Right ventricle myocardium superior (tissue), 1 donor: ENCODE measurements at places on chromosomes 1 and 21.
A peak's percentile ranks its signal among the peaks of the same experiment; 100 is the strongest.

DNA sequence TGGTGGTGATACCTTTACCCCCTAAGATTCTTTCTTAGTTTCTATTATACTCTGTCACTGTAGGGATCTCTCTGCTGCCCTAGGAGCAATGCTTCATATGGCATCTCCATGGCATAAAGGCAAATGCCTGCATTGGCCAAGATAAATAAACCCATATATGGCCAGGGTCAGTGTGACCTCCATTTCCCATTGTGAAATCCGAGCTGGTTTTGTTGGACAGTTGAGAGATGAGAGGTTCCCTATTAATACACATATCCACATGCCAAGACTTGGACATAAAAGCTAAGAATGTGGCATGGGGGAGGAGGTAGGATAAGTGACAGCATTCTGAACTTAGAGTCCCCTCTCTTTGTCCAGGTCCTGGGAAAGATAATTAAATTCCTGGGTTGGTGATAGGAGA, 1.4 kb downstream of the TPM3 start:
- no peak for DNase-seq

- peak; percentile 46 for DNase-seq
Observed at GRCh38 chr1:37930246-37931101, 16.4 kb downstream of the INPP5B start.

- no peak for DNase-seq
Observed at GRCh38 chr1:51989582-51990477, 670 bp downstream of the RAB3B start.

DNA sequence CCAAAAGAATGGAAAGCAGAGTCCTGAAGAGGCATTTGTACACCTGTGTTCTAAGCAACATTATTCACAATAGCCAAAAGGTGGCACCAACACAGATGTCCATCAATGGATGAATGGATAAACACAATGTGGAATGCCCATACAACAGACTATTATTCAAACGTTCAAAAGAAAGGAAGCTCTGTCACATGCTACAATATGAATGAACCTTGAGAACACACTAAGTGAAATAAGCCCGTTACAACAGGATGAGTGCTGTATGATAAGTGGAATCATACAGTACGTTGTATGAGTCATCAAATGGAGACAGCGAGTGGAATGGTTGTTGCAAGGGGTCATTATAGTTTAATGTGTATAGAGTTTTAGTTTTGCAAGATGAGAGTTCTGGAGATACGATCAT, 80.1 kb downstream of the SH3BGR start:
- no peak for DNase-seq

- DNase-seq, result no peak
Observed at GRCh38 chr1:43653893-43654292, 3.9 kb downstream of the KDM4A start.

- DNase-seq, result no peak
Observed at GRCh38 chr1:8473121-8473875, 155.4 kb downstream of the SLC45A1 start.

DNA sequence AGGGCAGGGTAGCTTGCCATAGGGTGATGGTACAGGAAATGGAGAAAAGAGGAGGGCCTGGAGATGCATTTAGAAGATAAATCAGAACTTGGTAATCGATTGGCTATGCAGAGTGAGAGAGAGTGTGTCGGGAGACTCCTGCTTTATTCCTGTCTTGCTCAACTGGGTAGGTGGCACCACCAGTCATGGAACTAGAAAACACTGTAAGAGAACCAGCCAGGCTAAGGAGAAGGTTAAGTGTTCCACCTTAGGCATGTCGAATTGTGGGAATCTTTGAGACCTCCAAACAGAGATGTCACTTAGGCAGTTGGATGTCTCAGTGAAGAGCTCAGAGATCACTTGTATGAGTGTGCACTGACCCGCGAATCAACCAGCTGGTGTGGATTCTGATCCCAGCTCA, 28.7 kb upstream of the RD3 start:
- DNase-seq, result no peak

DNA sequence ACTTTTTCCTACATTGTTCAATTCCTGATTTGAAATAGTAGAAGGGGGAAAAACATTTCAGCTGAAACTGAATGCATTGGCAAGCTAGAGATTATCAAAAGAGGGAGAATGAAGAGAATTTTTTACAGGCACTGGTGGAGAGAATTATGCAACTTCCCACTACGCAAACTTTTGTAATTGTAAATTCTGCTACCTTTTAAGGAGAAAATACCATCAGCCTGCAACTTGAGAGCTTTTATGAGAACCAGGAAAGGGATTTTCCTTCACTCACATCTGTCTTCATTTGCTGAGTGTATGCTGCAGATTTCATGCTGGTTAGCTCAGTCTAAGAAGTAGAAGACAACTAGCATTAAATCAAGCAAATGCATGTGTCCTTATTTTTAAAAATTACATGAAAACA, 43.7 kb downstream of the ADAMTS1 start:
- DNase-seq, result no peak

- DNase-seq, result no peak
Observed at GRCh38 chr1:32250893-32251716, at the start of gene LCK. Gene LCK, plus strand, starts transcription at chr1:32251265. Its CDS starts 23,065 bp downstream, at chr1:32274330.

DNA sequence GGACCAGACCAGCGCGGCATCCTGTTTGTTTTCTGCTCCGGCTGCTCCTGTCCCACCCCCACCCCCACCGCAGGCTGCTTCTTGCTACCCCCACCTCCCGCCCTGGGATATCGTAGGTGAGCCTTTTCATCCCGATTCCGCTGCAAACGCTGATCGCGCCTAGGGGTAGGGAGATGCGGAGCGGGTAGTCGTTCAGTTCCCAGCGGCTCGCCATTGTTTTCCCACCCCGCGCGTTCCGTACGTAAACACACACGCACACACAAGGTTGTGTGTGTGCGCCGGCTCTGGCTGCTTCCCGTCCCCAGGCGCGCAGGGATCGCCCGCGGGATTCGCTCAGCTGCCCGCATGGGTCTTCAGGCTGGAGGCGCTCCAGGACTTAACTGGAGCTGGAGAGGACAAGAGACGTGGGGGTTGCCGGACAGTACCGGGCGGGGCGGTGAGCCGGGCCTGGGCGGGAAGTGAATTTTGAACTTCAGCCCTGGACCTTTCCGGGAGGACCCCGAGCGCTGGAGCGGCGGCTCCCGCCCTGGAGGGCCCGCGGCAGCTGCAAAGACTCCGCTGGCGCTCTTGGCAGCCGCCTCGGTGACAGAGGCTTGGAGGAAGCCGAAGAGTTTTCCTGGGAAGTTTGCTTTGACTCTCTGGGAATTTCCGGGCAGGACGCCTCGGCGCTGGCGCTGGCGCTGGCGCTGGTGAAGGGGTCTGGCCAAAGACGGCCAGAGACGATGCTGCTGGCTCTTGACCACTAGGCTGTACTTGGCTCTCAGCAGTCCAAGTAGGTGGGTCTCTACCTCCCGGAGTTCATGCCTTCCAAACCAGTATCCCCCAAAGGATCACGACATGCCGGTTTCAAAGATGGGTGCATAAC, 1.6 kb downstream of the SOX13 start:
- DNase-seq, result peak; percentile 89

- no peak for DNase-seq
Observed at GRCh38 chr21:33774551-33774950, 132.2 kb downstream of the ITSN1 start.

DNA sequence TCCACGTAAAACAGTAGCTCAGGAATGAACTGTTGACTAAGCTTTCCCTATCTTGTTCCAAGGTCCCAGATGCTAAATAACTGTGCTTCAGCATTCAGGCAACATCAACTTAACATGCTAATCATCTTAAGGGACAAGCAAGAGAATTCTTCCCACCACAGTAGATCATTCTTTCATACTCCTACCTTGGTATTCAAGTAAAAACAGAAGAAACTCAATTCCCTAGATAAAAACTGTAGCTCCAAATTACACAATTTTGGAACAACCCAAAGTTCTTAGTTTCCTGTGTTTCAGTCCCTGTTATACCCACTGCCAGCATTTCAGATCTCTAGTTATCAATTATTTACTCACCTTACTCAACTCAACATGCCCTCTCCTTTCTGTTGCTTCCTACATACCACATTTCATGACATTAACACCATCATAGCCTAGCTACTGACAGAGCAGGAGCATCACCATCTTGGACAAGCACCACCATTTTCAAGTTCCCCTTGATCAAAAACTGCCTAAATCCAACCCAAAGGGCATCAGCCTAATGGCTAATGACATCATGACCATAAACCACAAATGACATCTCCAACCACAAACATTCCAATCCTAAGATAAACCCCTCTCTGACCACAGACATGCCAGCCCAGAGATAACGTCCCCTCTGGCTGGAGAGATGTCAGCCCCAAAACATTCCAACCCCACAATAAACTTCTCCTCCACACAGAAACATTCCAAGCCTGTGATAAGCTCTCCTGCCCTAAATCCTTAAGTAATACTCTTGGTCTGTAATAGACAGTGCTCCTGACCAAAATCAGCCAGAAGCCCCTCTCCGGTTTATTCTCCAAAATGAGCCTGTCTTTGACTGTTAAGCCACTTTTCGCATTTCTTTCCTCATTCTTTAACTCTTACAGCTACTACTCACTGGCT, 191.2 kb downstream of the RERE start:
- DNase-seq, result no peak

- no peak for DNase-seq
Observed at GRCh38 chr1:54584575-54584974, 36.5 kb downstream of the ACOT11 start.

DNA sequence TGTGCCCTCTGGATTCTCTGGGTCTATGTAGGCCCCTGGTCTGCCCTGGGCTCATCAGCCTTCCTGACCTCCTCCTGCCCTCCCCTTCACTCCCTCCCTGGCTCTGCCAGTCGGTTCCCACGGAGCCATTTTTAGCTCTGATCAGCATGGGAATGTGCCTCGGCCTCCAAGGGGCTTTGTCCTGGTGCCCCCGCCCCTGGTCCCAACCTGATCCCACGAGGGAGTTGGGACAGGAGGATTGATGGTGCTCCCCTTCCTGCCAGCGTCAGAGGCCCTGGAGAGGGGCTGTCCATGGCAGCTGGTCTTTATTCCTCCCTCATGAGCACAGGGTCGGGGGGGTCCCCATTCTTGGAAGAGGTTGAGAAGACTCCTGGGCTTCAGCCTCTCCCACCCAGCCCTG, 24.9 kb downstream of the ETNK2 start:
- DNase-seq, result no peak

DNA sequence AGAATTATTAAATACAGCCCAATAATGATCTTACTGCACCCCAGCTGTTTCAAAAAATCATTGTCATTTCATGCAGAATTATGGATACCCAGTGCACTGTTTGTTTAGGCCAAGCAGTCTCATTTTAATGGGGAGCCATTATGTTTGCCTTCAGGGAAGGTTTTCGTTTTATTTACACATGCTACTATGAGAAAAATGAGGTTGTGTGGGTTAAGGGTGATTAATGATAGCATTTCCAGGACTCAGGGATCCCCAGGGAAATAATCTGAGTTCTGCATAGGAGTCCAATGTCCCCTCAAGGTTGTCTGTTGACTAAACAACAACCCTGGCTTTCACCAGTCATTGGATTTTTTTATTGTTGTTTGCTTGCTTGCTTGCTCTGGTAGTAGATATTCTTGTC, 71.0 kb upstream of the ZP4 start:
- no peak for DNase-seq

DNA sequence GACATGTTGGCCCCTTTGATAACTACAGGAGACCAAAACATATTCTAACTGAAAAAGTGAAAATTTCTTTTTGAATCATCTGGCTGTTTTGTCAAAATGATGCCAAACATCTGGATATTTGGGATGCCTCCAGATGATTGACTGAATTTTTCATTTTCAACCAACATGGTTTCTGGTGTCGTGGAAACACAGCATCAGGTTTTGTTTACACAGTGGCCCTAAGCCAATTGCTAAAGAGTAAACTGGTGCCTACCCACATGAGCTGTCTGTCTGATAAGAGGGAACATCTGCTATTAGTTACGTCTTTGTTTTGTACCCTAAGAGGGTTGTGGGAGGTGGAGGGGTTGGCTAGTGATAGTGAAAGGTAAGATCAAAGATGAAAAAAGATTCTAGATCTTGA, 204.8 kb downstream of the KCNK2 start:
- DNase-seq, result no peak

DNA sequence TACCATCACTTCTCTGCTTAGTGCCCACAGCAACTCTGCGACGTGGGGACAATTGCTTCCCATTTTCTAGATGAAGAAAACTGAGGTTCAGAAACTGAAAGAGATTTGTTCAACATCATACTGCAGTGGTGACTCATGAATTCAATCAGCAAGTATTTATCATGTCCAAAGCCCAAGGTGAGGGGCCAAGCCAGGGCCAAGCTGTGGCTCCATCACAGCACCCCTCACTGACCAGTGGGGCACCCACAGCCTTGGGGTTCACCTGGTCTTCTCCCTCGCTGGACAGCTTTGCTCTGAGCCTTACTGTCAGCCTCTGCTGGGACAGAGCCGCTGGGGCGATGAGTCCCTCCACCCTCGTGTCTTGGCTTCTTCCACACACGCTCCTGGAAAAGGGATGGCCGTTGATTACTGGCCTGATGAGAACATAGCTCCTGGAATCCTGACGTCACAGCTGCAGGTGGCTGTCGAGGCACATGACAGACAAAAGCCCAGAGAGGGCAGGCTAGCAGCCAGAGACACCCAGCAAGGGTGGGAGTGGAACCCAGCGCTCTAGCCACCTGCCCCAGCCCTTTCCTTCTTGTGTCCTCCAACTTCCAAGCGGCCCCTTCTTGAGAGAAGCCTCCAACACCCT, 6.2 kb downstream of the EDN2 start:
- DNase-seq, result no peak

- no peak for DNase-seq
Observed at GRCh38 chr1:223860051-223860622, 14.4 kb upstream of the TP53BP2 start.

- no peak for DNase-seq
Observed at GRCh38 chr1:39631361-39632322, 7.8 kb downstream of the HEYL start.

- peak; percentile 92 for DNase-seq
Observed at GRCh38 chr1:52702886-52703787, 5.0 kb upstream of the COA7 start.

GRCh38 chr1:64828829-64829228, 84.0 kb downstream of the RAVER2 start:
- no peak for DNase-seq

DNA sequence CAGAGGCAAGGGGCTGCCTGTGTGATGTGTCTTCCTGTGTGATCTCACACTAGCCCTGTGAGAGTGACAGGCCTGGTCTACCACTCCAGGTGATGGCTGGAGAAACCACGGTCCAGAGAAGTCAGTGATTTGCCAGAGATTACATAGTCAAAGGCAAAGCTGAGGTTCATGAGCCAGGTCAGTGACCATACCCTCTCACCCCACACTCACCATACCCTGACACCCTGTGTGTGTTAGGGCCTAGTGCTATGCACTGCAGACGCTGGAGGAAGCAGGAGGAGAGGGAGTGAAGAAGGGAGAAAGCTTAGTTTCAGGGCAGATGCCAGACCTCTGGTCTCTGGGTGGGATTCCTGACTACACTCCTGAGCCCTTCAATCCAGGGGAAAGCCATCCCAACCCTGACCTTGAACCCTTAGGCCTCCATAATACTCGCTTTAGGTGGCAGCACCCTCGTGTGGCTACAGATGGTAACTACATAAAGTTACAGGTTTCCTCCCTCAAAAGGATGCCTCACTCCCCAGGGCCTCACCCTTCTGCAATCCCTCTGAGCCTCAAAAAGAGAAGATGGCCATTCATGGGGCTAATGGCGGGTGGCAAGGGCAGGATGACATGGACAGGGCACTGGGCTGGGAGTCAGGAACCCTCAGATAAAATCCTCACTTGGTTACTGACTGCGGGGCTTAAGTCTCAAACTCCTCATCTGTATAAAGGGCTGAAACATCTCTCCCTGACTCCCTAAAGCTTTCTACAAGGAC, 20.8 kb upstream of the SDC3 start:
- DNase-seq, result no peak
